ENCODE measurements at places on chromosomes 12 and 14.
A peak's percentile ranks its signal among the peaks of the same experiment; 100 is the strongest.

DNA sequence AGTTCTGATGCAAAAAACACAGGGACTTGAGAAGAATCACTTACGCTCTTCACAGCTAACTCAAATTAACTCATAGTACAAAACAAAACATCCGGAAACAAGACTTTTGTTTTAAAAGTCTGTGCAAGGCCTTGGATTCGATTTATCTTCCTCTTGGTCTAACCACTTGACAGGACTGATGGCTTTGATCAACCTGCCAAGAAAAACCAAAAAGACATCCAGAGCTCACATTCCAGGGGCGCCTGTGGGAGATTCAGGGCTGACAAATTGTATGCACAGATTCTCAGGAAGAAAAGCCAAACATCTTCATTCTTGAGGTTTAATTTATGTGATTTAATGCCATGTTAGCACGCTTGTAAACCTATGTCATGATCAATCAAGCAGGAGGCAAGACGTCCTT is 129.1 kb upstream of the TMCC3 start:
- no peak for DNase-seq

GRCh38 chr12:121128908-121129810 is 3.5 kb upstream of the P2RX7 start:
- peak; percentile 78 for DNase-seq

DNA sequence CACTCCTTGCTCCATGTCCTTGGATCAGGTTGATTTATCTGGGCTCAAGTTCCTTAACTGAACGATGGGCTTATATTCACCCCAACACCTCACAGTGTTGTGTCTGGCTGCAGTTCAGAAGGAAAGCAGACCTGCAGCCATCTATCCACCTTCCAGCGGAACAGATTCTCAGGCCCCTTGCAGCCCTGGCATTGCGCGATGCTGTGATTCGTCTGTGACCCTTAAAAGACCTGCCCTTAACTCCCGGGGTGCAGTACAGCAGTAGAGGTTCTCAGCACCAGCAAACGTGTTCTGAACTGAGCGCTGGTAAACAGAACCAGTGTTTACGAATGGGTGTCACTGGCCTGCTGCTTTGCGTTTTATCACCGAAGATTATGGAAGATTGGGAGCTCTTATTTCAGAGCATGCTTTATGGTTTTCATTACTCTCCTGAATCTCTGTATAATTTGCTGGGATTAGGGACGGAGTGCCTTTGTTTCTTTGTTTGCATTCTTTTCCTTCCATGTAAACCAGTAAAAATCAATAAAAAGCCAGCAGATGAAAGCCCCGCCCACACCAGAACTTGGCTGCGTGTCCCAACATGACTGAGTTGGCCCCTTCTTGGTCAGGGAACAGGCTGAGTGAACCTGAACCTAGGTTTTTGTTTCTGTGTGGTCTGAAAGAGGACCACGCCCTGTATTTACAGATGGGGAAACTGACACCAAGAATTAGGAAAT is 286.7 kb upstream of the CRY1 start:
- DNase-seq = no peak

GRCh38 chr12:128083132-128083729 is 183.7 kb upstream of the TMEM132C start:
- DNase-seq = no peak

DNA sequence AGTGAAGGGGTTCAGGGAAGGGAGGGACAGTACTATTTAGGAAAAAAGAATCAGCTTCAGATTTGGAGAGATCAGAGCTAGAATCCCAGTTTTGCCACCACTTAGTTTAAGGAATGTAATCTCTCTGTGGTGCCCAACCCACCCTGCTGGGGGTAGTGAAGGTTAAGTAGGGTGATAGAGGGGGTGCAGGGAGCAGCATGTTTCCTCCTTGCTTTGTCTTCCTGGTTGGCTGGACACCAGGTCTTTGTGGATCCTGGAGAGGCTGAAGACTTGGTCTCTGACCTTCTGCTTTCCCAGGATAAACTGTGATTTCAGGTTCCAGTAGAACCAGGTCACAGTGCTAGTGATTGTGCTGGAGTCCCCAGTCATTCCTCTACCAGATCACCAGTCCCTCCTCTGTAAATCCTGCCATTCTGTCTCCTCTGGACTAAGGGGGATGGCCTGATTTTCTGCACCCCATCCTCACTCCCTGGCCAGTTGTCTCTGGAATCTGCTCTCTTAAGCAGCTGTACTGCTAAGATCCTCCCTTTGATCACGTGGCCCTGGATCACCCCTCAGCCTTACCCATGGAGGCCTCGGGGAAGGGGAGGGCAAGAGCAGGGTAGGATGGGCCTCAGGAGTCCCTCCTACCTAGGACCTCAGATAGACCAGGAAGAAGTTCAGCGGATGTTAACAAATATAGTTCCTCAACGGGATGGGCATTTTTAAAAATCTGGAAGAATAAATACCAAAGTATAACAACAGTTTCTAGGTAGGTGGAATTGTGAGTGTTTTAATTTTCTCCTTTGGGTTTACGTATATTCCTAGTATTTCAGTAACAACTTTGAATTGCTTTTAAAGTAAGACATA is 3.1 kb downstream of the MAP3K12 start:
- no peak for DNase-seq

- peak; percentile 47 for DNase-seq
Measured at GRCh38 chr14:96797582-96798349, 584 bp downstream of the VRK1 start.

DNA sequence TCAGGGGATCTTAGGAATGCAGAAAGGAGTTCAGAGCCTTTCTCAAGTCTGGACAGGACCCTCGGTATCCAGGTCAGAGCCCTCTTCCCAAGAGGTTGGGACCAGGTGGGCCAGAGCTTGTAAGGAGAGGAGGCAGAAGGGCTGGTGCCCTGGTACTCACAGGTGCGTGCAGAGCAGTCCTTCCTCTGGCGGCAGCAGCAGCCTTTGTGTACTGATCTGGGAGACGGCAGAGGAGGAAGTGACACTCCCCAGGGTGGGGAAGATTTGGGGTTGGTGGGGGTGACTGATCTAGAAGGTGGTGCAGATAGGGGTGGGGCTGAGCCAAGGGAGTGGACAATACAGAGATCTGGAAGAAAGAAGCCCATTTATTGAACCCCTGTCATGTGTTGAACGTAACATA is at the start of gene ITGB7:
Gene ITGB7 (minus strand): TSS at position 210 of the 400 bp plus-strand sequence. CDS start 6,808 bp downstream, outside the sequence.
- DNase-seq = no peak

DNA sequence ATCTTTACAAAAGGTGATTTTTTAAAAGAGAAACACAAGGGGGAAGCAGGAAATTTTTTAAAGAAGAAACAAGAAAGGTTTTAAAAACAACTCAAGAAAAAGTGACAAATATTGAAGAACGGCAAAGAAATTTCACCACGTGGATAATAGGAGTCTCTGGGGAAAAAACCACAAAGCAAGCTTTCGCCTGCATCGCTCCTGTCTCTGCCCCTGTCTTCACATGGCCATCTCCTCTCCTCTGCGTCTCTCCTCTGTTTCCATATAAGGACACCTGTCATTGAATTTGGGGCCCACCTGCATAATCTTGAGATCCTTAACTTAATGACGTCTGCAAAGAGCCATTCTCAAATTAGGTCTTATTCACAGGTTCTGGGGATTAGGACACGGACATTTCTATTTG is 175.8 kb downstream of the ETV6 start:
- no peak for DNase-seq

DNA sequence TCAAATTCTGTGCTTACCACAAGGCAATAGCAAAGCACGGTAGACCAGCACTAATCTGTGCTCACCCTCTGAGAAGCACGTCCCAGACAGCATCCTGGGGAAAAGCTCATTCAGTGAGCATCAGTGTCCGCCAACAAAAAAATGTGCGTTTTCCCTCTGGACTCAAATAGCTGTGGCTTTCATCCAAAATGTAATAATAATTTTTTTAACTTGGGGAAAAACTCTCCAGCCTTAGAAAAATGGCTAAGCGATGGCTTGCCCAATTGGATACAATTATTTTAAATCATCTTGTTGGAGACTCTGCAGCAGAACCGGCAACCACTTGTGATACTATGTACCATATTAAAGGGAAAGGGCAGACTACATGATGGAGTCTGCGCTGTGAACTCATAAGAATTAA is 1.1 kb upstream of the KRT77 start:
- DNase-seq = no peak

DNA sequence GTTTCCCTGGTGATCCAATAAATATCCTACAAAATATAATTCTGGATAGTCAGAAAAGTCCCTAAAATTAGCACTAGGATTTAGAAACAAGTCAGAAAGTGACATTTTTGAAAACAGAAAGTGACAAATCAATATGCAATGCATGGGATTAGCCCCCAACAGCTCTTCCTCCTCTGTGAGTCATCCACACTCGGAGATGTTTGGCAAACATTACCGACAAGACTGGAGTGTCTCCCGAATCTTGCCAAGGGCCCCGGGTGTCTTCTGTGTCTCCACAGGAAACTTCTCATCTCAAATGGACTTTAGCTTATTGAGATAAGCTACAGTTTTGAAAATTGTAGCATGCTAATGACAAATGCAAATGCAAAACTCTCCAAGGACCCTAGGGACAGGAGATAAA is 398.9 kb upstream of the CCDC196 start:
- DNase-seq = no peak
